NCI-H2029 (cell line): ENCODE measurements at places on chromosomes 5 and 9.

DNA sequence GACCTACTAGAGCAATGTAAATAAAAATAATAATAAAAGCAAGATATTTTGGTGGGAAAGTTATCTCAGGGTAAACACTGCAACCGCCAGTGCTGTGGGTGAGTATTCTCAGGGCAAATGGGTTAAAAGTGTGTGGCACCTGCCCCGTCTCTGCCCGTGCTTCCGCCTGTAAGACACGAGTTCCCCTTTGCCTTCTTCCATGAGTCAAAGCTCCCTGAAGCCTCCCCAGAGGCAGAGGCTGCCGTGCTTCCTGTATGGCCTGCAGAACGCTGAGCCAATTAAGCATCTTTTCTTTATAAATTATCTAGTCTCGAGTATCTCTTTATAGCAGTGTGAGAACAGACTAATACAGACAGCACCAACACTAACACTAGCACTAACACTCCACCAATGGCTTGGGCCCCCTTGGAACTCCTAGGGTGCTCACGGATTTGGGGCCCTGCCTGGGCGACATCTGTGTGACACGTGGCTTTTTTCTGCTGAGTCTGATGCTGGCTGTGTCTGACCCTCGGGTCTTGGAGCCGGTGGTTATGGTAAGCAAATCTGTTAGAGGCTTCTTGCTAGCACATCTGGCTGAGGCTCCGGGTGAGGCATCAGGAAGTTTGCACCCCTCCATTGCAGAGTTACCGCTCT is 10.6 kb downstream of the PLEKHG4B start:
- no peak for DNase-seq

DNA sequence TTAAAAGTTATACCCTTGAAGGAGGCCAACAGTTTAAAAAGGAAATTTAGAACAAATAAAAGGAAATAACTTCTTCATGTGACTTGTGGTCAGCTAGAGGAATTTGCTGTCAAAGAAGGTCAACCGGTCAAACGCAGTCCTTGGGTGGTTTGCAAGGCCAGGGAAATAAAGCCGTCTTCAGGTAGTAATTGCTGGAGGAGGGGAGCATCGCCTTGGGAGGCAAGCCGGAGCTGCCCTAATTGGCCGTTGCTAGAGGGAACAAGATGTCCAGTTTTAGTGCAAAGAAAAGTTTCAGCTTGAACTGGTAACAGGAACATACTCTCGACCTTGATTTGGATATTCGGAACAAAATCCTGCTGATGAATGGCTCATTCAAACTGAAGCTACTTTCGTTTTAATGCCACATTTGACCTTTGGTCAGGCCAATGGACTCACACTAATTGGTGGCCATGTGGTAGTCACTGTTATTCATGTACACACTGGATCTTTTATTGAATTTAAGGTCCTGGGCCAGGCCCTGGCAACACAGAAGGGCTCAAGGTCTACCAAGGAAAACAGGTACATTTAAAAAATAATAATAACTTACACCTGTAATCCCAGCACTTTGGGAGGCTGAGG is 47.0 kb upstream of the MYO10 start:
- DNase-seq = no peak

DNA sequence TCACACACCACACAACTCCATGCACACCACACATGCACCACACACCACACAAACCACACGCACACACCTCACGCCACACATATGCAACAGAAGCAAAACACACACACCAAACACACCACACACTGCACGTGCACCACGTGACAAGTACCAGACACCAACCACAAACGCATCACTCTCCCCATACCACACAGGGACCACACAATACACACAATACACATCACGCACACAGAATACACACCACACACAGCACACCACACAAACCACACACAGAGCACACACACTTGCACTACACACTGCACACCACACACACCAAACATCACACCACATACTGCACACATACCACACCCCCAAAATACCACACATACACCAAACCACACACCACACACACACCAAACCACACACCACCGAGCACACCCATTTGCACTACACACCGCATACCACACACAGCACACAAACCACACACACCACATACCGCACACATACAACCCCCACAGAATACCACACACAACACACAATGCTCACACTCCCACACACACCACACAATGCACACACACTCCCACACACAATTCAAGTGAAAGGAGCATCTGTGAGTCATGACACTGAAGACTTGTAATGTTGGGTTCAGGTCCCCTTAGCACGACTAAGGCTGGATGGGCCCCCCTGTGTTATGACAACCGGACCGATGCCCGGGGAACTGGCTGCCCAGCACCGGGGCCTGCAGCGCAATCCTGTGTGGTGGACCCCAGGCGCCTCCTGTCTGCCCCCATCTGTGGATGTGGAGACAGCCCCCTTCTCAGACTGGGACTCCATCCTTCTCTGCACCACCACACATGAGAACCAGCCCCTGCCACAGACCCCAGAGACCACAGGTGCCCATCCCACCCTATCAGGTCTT is 6.0 kb upstream of the ZDHHC11 start:
- no peak for DNase-seq

DNA sequence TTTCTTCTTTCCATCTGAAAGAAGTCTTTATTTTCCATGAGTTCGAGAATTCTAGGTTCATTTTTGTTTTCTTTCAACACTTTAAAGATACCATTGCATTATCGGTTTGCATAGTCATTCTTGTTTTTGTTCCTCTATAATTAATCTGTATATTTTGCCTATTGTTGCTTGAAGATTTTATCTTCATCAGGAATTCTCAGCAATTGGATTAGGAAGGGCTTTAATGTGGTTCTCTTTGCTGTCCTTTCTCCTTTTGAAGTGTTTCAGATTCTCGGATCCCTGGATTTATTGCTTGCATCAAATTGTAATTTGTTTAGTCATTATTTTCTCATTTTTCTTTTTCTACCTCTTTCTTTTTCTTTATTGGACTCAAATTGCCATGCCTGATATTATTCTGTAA is 609.8 kb downstream of the TLR4 start:
- DNase-seq = no peak

GRCh38 chr5:149831492-149831891 is 101.4 kb downstream of the PPARGC1B start:
- DNase-seq = no peak

DNA sequence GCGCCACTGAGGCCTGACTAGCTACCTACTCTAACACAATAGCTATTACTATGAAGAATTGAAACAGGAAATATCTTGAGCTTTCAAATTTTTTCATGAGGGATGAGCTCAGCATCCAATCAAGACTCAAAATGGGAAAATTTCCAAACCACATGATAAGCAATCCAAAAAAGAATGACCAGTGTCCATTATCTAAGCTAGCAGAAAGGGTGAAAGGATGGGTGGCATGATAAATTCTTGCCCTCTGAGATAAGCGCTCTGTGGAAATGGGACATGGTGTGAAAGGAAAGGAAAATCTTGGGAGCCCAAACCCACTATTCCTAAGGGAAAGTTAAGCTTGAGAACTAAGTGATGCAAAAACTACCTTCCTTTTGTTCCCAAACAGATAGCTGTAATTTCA is 170.2 kb upstream of the NREP start:
- no peak for DNase-seq
